ENCODE measurements at places on chromosomes 6 and 20.
A peak's percentile ranks its signal among the peaks of the same experiment; 100 is the strongest.

DNA sequence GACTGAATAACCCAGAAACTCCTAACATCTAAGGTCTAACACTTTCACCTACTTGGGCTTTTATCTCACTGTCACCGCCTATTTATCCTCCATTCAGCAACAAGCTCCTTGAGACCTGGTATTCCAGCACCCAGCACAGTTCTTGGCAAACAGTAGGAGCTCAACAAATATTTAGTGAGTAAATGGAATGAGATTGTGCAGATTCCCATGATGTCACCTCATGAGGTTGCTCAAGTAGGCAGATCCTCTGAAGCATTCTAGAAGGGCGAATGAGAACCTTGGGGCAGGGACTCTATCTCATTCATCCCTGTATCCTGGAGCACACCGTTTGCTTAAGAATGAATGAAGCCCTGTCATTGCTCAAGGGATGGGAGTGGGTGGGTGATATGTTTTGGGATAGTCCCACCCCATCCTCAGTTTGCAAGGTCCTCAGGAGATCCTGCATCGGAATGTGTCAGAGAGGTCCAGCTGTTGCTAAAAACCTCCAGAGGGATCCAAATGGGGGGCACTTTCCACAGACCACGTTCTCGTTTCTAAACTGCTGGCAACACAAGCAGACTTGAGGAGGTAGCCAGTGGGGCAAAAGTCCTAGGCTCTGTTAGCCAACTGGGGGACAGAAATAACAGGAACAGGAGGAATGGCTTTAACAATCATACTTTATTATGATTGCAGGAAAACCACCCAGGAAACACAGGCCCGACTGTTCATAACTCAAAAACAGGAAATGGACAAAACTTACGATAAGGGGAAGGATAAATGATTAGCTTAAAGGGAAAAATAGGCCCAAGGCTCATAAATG lies 42.0 kb downstream of the EDN1 start:
- no peak for DNase-seq

- no peak for DNase-seq
These were observed 5.7 kb upstream of the ZKSCAN3 start for GRCh38 chr6:28343898-28344677.

GRCh38 chr6:111973927-111974639 lies 79.8 kb upstream of the CCN6 start:
- no peak for DNase-seq

GRCh38 chr6:42989923-42990322 lies 5.6 kb downstream of the PPP2R5D start:
- DNase-seq = no peak

DNA sequence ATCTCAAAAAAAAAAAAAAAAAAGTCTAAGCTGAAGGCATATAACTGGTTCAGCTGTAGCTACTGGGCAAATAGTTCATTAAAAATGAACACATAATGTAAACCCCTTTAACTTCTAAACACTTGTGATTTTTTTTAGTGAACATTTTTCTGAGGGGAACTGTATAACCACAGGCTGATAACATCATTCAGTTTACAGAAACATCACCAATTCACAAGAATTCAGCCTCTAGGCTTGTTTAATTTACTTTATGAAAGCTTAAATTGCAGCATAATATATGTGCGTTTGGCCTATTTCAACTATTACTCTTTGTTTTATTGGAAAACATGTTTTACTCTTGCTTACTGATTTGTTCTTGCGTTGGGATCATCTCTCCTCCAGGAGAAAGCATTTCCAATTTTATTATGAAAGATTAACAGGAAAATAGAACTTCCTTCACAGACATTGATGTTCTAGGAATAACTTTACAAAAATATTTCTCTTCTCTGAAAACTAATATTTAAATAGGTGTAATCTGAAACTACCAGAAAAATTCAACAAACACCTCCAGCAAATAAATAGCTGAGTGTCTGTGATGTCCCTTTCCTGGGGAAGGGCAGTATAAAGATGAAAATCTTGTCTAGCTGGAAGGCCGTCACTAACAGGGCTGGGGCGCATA lies 284.5 kb downstream of the UST start:
- DNase-seq = no peak

GRCh38 chr6:28695715-28696114 lies 170.0 kb downstream of the GPX5 start:
- no peak for DNase-seq

DNA sequence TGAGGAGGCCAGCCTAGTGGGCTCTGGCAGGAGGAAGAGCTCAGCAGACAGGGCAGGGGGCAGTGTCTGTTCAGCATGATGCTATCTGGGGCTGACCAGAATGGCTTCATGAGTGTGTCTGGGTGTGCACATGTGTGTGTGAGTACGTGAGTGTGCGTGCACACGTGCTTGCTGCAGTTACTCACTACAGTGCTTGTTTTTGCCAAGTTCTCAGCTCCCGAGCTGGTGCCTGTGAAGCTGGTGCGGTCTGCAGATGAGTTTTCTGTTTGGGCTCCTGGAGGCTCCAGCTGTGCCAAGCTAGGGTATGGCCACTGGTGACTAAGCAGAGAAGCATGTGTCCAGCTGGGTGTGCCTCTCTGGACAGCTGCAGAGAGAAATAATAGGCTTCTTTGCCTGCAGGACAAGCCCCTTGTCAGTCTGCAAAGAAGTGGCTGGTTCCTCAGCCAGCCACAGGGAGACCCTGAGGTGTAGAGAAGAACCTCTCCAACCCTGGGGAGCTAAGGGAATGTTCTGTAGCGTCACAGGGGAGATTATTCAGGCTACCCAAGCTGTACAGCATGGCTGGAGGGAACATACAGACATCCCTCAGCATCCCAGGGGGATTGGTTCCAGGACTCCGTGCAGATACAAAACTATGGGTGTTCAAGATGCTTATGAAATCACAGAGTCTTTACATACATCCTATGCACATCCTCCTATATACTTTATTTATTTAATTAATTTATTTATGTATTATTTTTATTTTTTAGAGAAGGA lies 40.2 kb upstream of the FAM50B start:
- DNase-seq = no peak

- DNase-seq = no peak
These were observed 84.9 kb downstream of the BTBD9 start for GRCh38 chr6:38554700-38555413.

GRCh38 chr6:75943381-75943780 lies 129.1 kb downstream of the IMPG1 start:
- no peak for DNase-seq

GRCh38 chr6:127162836-127163235 lies 44.4 kb downstream of the RSPO3 start:
- DNase-seq = no peak

- no peak for DNase-seq
These were observed 65.3 kb downstream of the GRIK2 start for GRCh38 chr6:101458826-101459225.

DNA sequence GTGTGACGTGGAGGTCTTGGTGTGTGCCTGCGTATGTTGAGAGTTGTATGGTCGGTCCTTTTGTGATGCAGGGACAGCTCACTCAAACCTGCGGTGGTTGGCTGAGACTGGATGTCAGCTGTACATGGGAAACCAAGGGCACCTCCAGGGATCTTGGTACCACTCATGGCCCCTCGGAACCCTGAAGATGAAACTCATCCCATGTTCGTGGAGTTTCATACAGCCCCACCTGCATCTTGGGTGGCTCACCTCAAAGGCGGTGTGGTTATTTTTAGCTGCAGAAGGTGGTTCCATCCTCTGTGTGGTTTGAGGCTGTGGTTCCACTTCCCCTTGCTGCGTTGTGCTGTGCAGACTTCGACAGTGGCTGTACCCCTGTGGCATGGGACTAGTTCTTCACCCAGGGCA lies 52.6 kb upstream of the SLC22A1 start:
- no peak for DNase-seq

DNA sequence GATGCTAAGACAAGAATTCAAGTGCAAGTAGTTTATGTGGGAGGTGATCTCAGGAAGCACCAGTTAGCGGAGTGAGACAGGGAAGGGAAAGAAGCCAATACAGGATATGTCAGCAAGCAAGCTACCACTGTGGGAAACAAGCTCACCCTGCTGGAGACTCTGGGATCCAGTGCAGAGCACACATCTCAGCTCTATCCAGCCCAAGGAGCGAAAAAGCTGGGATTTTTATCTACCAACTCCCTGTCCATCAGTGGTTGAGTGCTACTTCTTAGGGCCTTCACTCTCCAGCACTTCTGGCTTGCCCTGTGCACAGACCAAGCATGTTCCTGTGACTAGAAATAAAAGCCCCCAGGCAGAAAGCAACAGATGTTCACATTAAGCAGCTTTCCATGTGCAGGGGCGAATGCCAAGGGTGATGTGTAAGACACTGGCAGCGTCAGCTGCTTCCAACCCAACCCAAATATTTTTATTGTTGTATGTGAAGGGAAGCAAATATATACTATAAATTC lies 10.8 kb upstream of the RNF24 start:
- no peak for DNase-seq

DNA sequence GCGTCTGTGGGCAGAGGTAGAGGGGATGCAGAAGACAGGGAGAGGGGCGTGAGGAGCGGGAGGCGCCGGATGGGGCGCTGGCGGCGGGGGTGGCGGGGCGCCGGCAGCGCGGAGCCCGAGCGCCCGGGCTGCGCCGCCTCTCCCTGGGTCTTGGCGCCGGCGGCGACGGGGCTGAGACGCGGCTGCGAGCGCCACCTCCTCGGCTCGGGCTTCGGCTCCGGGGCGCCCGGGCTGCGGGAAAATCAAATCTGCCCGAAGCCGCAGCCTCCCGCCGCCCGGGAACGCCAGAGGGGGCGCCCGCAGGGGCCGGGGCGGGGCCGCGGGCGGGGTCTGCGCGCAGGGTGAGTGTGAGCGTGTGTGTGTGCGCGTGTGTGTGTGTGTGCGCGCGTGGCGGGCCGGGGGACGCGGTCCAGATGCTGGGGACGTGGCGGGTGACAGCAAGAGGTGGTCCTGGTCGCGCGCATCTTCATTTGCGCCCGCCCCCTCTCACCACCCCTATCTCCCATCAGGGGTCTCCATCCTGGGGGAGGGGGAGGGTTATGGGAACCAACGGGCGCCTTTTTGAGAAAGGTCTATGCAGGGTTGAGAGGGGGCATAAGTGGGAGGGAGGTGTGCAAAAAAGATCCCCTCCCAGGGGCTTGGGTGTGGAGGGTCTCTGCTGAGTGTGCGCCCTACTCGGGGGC lies 646 bp upstream of the CPNE5 start:
- DNase-seq = no peak

GRCh38 chr6:6497541-6497940 lies 91.0 kb upstream of the LY86 start:
- no peak for DNase-seq

DNA sequence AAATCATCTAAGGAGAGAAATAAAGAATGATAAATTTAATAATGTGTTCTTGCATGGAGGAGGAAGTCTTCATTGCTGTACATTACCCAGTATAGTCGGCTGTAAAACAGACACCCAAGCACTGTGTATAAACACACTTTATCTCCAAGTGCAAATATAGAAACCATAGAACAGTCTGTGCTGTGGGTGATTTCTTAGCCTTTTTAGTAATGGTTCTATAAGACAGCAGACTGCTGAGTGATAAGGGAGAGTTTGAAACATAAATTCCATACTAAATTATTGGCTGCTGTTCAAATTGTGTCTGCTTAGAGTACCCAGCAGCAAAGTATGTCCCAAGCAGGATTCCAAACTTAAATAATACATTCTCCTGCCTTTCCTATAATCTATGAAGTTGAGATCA lies 4.6 kb downstream of the FILIP1 start:
- no peak for DNase-seq

DNA sequence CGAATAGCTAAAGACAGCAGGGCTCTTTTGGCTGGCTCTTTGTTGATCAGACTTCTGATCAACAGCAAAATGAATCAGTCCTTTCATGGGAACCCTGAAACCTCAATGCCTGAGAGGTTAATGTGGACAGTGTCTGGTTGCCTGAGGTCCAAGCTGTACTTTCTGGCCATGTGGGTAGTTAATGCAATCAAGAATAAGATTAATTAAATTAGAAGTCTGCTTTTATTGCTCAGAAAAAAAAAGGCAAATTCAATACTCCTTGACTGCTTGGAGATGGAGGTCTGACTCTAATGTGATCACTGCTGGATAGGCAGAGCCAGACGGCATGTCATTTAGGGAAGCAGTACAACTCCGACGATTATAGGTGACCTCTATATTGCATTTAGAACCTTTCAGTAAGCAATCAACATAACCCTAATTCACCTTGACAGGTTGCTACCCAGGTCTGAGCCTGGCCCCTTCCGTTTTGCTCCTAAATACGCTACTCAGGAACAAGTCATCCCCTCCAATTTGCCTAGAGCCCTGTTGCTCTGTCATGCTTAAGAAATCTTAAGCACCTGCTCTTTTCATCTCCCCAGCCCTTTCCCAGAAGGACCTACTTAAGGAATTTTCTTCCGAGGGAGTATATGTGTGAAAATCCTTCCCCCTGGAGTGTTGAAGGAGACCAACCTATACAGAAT lies 370.0 kb upstream of the SPTLC3 start:
- DNase-seq = no peak

- DNase-seq = no peak
These were observed 393.8 kb upstream of the HSF2 start for GRCh38 chr6:122005661-122006060.

DNA sequence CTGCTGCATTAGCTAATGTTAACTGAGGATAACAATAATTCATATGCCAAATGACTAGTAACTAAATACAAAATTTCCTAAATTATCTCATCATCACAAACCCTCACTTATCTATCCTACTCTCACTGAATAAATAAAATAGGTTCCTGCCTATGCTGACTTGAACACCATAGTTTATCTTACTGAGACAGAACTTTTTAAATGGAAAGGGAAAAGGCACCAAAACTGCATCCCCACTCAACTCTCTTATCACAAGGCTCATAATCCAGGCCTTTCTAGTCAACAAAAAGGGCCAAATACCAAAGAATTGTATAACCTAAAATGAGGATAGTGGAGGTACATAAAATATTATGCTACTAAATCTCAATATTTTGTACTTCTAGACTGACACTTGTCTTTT lies 23.1 kb downstream of the OSTM1 start:
- DNase-seq = no peak

- DNase-seq = peak; percentile 55
These were observed 725 bp downstream of the EEF1A1 start for GRCh38 chr6:73519926-73520687.

DNA sequence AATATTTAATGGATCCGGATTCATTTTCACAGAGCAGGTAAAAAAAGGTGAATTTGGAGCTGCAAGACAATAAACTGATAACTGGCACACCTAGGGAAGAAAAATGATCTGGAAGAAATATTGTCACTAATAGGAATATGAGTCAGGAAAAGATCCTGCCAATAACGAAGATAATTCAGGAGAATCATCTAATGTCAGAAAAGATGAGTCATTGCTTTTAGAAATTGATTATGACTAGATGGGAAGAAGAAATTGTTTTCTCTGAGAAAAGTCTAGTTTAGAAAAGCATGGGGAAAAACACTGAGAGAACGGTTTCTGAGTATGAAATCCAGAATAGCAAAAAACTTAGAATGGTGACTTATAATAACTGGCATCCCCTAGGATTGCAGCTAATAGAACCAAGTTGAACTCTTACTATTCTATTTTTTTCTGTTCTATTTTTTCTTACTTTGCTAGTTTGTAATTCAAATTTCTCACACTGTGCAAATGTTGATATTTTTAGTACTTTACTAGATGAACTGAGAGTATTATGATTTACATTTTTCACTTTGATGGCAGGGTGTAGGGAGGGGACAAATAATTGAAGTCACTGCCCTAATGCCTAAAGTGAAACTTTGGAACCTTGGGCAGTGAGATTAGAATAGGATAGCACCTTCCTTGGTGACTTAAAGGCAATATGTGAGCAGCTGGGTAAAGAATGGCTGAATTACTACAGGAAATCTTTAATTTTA lies 38.2 kb upstream of the SUPT3H start:
- no peak for DNase-seq
